ENCODE measurements at places on chromosomes 16 and 17.

- no peak for DNase-seq
Observed at GRCh38 chr16:47732523-47733111, 271.5 kb downstream of the PHKB start.

DNA sequence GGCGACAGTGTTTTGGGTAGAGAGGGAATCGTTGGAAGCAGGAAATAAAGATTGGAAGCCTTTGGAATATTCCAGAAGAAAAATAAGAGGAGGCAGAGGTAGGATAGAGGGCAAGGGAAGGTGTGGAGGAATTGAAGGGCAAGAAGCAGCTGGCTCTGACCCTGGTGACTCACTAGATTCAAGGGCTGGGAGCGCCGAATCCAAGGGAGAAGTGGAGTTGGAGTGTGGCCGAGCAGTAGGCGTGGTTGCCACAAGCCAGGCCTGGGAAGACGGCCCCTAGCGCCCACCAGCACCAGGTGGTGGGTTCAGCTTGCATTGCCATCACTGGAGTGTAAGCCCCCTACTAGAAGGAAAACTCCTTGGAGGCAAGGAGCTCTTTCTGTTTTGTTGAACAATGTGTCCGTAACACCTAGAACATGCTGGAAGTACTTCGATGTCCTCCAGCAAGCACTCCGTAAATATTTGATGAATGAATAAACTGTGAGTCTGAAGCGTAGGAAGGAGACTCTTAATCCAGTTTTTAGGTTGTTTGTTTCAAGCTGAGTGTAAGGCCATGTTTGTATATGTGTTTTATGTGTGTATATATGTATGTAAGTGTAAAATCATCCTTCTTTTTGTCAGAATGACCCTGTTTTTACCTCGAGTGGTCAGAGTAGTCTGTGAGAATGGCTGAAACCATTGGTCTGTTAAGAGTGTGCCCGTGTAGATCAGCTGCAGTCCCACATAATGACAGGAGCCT is 139.5 kb downstream of the CMIP start:
- DNase-seq, result no peak

DNA sequence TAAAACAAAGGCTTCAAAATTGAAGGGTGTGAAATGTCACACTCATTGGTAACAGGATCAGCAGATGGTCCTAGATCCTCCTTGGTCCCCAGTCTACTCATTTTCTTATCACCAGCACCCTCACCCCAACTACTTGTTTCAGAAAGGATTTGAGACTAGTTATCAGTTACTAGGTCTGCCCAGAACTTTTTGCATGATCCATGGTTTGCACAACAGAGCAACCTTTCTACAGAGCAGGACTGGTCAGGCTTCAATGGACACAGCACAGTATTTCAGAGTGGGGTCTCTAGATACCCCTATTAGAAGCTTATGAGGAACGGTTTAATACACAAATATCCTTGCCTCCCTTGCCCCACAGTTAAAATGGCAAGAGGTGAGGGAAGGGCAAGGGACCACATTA is 25.6 kb downstream of the TTC19 start:
- no peak for DNase-seq

GRCh38 chr17:511833-512251 is 159.2 kb upstream of the RPH3AL start:
- no peak for DNase-seq

DNA sequence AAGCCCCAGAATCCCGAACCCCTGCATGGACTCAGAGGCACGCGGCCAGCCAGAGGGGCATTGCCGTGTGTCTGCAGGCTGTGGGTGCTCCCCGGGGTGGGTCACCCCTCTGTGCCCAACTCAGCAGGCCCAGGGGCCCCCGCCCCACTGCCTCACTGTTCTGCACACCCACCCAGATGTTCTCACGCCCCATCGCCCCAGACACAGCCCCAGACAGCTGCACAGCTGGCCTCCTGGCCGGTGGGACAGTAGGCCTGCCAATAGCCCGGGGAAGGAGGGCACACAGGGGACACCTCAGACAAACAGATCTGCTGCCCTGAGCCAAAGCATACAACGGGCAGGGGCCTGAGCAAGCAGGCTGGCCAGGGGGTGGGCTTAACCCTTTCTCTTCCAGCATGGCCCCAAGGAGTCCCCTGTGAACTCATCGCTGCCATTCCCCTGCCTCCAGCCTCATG is 27.6 kb upstream of the NXPH3 start:
- no peak for DNase-seq

- no peak for DNase-seq
Observed at GRCh38 chr16:89313583-89313982, 96.1 kb downstream of the ZNF778 start.

Data from NCI-H1105 treated with DMSO at 0.1 percent for 48 hours (cell line).